ENCODE measurements at places on chromosomes 2 and 18.

DNA sequence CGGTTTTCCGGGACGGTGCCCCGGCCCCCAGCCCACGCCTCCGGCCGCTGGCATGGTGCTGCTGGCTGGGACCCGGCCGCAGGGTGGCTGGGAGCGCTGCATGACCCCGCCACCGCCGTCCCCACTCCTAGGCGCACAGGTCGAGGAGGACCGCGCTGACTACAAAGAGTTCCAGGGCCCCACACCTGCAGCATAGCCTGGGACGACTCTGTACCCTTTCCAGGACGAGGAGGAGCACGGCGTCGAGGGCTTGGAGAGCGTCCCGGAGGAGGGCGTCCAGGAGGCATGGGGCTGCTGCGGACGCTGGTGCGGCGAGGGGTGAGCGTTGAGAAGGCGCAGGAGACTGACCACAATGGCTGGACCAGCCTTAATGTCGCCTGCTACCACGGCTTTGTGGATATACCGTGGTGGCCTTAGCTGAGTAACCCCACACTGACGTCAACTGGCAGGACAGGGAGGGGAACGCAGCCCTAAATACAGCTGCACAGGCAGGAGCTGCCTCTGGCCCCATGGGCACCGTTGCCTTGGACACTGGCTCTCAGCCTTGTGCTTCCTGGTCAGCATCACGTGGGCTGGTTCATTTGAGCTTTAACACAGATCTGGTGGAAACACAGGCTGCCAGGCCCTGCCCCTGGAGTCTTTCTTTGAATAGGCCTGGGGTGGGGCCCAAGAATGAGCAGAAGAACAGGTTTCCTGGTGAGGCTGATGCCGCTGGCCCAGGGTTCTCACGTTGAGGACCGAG is 40.9 kb upstream of the TRIM43B start:
- DNase-seq: peak; percentile 8

DNA sequence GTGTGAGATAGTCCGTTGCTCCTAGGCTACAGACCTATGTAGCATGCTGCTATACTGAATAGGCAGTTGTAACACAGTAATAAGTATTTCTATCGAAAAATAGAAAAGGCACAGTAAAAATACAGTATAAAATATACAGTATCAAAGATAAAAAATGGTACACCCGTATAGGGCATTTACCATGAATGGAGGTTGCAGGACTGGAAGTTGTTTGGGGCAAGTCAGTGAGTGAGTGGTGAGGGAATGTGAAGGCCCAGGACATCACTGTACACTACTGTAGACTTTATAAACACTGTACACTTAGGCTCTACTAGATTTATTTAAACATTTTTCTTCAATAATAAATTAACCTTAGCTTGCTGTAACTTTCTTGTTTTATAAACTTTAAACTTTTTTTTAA is 3.5 kb downstream of the MAP3K20 start:
- DNase-seq: no peak

- DNase-seq: peak; percentile 80
These were observed 24.5 kb downstream of the KCNF1 start for GRCh38 chr2:10935953-10936942.

DNA sequence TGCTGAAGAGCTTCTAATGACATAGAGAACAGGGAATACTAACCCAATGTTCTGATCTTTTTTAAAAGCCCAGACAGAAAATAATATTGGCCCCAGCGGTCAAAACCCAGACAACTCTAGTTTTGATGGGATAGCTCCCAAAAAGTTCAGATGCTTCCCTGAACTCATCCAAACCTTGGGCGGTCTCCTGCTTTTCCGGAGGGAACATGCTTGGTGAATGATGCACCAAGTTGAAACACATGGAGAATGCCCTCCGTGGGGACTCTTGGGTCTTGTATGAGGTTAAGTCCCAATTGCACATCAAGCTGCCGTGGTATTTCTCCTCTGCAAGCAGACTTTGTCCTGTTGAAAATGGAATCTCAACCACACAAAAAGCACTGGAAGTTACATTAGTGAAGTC is 120.7 kb upstream of the CTAGE1 start:
- peak; percentile 68 for DNase-seq

GRCh38 chr2:105725388-105725787 is 19.3 kb upstream of the NCK2 start:
- DNase-seq: no peak

DNA sequence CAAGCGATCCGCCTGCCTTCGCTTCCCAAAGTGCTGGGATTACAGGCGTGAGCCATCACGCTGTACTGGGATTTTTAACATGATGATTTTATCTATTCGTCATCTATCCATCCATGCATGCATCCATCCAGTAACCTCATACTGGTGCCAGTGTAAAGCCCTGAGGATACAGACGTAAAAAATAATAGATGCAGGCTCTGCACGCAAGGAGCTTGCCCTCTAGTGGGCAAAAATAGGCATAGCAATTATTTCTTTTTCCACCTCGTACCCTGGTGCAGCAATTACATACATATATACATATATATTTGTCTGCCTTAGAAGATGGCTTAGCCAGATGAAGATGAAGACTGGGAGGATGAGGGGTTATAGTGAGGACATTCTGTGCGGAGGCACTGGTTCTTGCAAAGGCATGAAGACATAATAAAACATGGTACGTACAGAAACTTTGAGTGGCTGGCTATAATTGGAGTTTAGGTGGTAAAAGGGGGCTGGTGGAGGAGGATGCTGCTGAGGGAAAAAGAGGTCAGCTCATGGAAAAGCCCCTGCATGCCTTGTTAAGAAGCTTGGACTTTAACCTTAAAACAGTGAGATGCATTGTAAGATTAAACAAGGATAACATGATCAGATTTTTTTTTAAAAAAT is 19.6 kb upstream of the RPIA start:
- peak; percentile 73 for DNase-seq

GRCh38 chr18:8174771-8175170 is 434.5 kb upstream of the RAB12 start:
- no peak for DNase-seq

DNA sequence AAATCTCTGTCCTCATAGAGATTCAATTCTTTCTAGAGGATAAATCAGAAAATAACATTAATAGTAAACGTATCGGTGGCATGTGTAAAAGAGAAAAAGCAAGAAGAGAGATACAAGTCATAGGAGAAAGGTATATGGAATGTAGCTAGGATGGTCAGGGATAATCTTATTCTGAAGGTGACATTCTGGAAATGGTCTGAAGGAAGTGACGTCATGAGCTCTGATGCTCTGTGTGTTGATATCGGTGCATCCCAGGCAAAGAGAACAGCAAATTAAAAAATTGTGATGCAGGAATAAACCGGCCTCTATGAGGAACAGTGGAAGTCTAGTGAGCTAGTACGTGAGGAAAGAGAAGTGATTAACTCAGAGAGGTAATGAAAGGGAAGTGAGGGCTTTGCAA is 1215.8 kb downstream of the CNTNAP5 start:
- no peak for DNase-seq

GRCh38 chr2:195903956-195904355 is 164.7 kb downstream of the DNAH7 start:
- no peak for DNase-seq

GRCh38 chr2:203579730-203580129 is 44.6 kb upstream of the RAPH1 start:
- no peak for DNase-seq

DNA sequence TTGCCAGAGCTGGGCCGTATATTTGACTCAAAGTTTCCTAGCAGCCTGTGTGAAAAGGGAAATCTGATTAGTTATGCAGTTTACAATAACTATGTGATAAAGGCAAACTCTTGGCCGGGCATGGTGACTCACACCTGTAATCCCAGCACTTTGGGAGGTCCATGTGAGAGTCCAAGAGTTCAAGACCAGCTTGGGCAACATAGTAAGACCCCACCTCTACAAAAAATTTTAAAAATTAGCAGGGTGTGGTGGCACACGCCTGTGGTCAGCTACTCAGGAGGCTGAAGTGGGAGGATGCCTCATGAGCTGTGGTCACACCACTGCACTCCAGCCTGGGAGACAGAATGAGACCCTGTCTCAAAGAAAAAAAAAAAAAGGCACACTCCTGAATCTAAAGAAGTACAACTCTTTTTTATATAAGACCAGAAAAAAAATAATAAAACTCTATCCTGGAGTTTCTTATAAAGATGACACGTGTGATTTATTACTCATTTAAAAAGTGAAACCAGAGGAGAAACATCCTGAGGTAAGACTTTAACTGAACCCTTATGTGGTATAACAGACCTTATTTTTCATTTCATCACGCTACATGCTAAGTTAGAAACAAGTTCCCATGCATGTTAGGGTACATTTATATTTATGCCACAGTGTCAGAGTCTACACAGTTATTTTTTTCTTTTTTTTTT is 32.6 kb upstream of the KCMF1 start:
- DNase-seq: no peak

- DNase-seq: no peak
These were observed at the start of gene TPO for GRCh38 chr2:1413156-1413710. Gene TPO, plus strand, starts transcription at chr2:1413463. Its CDS starts 946 bp downstream, at chr2:1414409.

DNA sequence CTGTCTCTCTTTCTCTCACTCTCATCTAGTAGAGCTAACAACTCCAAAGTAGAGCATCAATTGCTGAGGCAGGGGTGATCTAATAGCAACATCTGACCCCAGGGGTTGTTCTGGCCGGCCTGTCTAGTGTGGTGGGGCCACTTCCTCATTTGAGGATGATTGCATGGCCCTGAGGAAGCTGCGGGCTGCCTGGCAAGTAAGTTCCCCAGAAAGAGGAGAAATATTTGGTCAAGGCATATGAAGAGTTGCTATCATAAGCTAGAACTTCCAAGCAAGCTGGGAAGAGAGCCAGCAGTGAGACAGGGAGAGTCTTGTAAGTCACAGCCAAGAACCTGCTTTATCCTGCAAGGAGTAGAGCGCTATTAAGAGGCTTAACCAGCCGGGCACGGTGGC is 50.8 kb upstream of the TMEM87B start:
- DNase-seq: peak; percentile 21

- DNase-seq: peak; percentile 41
These were observed 17.5 kb downstream of the STAT1 start for GRCh38 chr2:190996338-190996946.

- no peak for DNase-seq
These were observed 21.5 kb upstream of the DYNC2LI1 start for GRCh38 chr2:43752302-43752701.

GRCh38 chr2:229301237-229301636 is 30.1 kb upstream of the PID1 start:
- no peak for DNase-seq

DNA sequence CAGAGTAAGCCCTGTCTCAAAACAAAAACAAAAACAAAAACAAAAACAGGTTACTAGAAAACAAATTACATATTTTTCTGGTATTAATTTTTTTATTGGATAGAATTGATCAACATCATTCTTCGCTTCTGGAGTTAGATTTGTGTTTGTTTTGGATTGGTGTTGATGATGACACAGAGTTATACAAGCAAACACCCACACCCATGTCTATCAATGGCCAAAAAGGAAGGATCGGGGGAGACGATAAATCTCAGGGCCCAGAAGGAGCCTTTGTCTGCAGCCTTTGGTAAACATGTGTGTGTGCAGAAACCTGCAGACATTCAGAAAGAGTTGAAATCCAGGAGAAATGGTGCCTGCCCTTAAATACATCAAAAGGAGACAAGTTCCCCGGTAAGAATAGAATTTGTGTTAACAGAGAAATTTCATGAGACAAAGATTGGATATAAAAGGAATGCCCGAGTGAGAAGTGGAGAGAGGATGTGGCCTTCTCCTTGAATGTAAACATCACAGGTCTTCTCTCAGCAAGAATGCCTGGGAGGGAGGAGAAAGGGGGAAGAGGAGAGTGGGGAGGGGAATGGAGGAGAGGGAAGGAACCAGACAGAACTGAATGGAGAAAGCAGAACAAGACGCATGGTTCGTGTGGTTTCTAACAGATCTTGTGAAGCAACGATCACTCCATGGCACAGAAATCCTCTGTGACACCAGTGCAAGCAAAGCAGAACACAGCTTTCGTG is 40.4 kb upstream of the TMEM178A start:
- no peak for DNase-seq

- no peak for DNase-seq
These were observed 10.1 kb downstream of the GPR35 start for GRCh38 chr2:240635121-240635997.

DNA sequence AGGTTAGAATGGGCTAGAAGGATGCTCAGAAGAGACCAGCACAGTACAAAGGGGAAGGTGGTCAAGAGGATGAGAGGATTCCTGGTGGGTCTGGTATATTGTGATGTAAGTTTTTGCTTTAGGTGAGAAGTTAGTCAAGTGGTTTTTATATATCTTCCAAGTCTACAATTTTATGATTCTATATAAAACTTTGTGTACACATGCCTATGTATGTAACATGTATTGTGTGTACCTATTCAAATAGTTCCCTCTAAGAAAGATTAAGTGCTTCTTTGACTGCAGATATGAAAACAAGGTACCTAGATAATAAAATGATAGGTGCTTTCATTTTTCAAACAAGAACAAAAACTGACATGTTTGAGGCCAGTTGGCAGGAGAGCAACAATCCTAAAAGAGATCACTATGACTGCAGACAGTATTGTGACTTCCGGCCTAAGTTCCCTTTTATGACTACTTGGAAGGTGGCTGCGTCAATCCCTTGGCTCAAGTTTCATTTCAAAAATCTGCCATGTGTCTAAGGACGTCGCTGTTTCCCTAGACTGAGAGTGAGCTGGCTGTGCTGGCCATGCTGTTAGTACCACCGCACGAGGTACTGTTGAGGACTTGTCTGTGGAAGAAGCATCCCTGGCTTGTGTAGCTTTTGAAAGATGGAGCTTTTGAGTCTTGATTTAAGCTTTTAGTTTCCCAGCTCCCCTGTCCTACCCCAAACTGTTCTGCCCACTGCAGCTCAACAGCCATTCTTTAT is 123.1 kb downstream of the PRPF40A start:
- no peak for DNase-seq

- DNase-seq: peak; percentile 15
These were observed 65.2 kb upstream of the FIGN start for GRCh38 chr2:163800951-163801381.

- peak; percentile 83 for DNase-seq
These were observed 68.7 kb downstream of the PXDN start for GRCh38 chr2:1675633-1676032.

GRCh38 chr2:196143730-196144131 is 27.6 kb downstream of the STK17B start:
- peak; percentile 67 for DNase-seq

GRCh38 chr2:95729597-95729955 is 137.8 kb downstream of the TRIM43 start:
- no peak for DNase-seq

DNA sequence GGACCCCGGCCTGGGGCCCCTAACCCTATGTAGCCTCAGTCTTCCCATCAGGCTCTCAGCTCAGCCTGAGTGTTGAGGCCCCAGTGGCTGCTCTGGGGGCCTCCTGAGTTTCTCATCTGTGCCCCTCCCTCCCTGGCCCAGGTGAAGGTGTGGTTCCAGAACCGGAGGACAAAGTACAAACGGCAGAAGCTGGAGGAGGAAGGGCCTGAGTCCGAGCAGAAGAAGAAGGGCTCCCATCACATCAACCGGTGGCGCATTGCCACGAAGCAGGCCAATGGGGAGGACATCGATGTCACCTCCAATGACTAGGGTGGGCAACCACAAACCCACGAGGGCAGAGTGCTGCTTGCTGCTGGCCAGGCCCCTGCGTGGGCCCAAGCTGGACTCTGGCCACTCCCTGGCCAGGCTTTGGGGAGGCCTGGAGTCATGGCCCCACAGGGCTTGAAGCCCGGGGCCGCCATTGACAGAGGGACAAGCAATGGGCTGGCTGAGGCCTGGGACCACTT is 16.4 kb downstream of the EMX1 start:
- DNase-seq: no peak

GRCh38 chr18:51234117-51235008 is 36.9 kb upstream of the MEX3C start:
- peak; percentile 16 for DNase-seq

Data from fibroblast of the aortic adventitia (primary cell).